ENCODE measurements at places on chromosomes 12 and 14.

DNA sequence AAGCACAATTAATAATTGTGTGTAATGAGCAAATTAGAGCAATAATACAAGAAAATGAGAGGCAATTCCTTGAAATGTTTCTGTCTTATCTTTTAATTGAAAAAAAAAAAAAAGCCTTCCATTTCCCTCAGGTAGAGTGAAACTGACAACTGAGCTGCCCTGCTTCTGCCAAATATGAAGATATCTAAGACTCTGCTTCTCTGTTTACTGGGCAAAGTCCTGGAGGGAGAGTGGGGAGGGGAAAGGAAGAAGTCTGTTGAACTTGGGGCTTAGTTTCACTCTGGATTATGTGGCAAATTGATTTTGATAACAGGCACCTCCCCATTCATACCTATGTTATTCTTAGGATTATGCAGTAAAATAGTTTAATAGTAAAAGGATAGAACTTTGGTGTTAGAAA is 364.9 kb downstream of the NRXN3 start:
- DNase-seq, result no peak

DNA sequence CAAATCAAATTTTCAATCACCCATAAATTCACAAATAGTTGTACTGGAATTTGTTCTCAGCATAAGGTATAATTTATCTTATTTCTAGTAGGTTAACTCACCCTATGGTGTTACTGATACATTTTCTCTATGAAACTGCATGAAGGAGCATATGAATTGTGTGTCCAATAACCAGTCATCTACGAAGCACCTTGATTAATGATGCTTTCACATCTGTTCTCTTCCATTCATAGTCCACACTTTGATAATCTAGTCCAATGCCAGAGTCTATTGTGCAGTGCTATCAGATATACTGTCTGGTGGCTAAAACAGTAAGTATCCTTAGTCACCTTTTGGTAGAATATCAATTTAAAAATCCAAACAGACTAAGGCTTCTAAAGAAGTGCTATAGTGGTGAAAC is 876.0 kb downstream of the RPS29 start:
- DNase-seq, result no peak

GRCh38 chr14:21015312-21015711 is 9.5 kb downstream of the NDRG2 start:
- no peak for DNase-seq

DNA sequence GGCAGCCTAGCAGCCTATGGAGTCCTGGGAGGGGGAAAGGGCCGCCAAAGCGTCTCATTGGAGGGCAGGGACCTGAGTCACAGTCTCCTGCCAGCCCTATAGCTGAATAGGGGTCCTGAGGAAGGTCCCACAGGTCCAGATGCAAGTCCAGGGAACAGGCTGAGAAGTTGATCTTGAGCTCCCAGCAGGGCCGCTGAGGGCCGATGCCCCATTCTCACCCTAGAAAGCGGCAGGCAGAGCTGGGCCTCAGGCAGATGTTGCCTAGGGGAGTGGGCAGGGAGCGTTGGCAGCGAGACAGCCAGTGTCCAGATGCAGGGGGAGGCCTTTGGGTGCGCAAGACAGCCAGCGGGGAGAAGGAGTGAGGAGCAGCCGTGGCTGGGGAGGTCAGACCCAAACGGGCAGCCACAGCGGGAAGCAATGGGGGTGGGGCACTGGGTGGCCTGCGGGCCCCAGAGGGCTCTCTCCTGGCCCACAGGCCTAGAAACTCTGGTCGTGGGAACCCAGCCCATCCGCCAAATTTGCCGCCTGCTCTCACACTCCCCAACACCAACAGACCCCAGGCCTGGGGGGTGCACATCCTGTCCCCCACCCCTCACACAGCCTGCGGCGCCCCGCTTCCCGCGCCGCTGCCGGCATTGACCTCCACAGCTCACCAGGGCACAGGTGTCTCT is 1.1 kb downstream of the HDAC7 start:
- no peak for DNase-seq

- no peak for DNase-seq
Observed at GRCh38 chr14:29042551-29042950, 276.0 kb downstream of the FOXG1 start.

GRCh38 chr12:46493150-46493833 is 120.7 kb upstream of the SLC38A2 start:
- DNase-seq, result no peak

DNA sequence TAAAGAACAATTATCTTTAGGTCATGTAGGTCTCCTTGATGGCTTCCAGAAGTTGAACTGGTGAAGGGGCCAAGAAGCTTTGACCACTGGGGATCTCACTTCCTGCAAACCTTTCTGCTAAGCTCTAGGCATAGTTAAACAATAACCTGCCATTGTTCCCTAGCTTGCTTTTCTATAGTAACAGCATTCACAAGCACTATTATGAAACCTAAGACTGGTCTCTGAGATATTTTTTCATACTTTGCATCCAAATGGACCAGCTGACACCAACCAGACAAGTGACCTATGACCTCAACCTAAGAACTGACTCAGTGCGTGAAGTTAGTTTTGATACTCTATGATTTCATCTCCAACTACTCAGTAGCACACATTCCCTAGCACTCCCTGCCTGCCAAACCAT is 129.1 kb downstream of the PTPRB start:
- DNase-seq, result no peak

- no peak for DNase-seq
Observed at GRCh38 chr12:32876004-32876403, 20.6 kb downstream of the PKP2 start.

DNA sequence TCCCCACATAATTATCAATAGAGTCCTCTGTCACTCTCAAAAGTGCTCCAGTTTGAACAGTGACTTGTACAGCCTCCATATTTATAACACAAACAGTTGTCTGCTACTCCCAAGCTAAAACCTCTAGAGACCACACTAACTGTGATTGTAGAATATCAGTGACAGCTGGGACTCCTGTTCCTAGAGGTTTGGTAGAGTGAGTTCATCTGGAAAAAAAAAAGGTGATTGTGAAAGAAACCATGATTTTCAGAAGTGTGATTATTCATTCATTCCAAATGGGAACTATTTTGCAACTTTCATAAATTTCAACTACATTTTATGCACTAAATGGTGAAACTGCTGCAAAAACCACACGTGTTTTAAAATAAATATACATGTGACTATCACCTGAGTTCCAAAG is 128.0 kb upstream of the PLXNC1 start:
- no peak for DNase-seq

DNA sequence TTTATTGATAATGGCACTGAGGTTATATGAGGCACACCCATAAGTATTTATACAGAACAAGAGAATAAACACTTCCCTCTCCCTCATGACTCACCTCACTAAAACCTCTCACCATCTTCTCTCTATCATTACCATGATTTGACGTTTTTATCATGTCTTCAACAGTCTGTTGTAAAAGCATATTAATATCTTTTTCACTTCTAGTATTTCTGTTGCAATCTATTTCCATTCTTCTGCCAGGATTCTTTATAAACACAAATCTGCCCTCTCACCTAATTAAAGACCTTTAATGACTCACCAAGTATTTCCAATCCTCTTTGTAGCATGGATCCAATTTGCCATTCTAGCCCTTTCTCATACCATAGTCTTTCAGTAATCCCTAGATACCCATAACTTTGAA is 527.7 kb downstream of the SLC16A7 start:
- DNase-seq, result peak; percentile 56

- DNase-seq, result no peak
Observed at GRCh38 chr14:73168274-73168673, 32.0 kb downstream of the PSEN1 start.

- DNase-seq, result no peak
Observed at GRCh38 chr12:53268630-53269562, 797 bp downstream of the ESPL1 start.

- DNase-seq, result no peak
Observed at GRCh38 chr12:102959391-102959790, 1.9 kb downstream of the ASCL1 start.

Measured in fibroblast of skin of left quadriceps (primary cell).